ENCODE measurements at places on chromosomes 4 and X.

DNA sequence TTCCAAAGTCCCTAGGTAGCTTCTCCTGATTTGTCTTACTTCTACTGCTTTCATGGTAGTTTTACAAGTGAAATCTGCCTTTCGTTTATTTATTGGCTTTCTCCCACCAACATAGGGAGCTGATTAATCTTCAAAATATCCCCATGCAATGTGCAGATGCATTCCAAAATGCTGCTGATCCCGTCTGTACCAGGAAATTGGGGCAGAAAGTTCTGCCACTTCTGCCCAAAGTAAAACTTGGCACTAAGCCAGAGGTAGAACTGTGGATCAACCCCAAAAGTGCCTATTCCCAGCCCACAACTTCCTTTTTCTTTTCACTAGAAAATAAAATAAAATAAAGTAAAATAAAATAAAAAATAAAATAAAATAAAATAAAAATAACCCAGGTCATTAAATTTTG is 47.3 kb upstream of the PPARGC1A start:
- no peak for DNase-seq

GRCh38 chrX:13283950-13284546 is 35.8 kb downstream of the ATXN3L start:
- DNase-seq, result no peak

GRCh38 chr4:87025614-87026041 is 90.8 kb downstream of the AFF1 start:
- DNase-seq, result no peak

DNA sequence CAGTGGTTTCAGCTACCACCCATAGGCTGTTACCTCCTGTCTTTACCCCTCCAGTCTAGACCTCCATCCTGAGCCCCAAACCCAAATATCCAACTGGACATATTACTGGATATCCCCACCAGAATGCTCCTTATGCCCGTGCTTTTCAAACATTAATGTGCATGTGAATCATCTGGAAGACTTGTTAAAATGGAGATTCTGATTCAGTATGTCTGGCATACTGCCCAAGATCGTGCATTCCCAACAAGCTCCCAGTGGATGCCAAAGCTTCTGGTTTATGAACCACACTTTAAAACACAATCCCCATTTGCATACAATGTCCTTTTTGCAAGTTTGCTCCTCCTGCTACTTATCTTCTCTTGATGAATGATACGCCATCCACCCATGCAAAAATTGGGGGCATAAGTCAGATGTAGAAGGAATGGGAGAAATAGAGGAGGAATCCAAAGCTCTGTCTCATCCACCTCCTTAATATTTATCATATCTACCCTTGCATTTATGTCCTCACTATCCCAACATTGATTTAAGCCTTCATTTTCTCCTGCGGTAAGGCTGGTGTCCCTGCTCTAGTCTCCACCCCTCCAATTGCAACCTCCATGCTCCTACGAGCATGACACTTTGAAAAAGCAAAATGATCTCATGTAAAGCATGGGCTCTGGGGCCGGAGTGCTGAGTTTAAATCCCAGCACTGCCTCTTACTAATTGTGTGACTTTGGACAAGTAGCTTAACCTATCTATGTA is 7.4 kb upstream of the PGRMC1 start:
- no peak for DNase-seq

Measured in stimulated activated CD8-positive, alpha-beta memory T cell treated with anti-CD3 and anti-CD28 coated beads, Interleukin-2, amount 100 ng/mL, for 1 hour (primary cell).